Parietal lobe (tissue), 2 donors: ENCODE measurements at places on chromosomes 5 and 9. TPM values are rescaled to one million over a fixed set of nuclear protein-coding genes. Genes with fewer than 3 reads are reported as not detected.

PRLR gene
- 3.8 TPM for total RNA-seq

C1QTNF2 gene
- 3.4 TPM for total RNA-seq

CRHBP gene
- total RNA-seq, result 2.8 TPM

EDIL3 gene
- 56.7 TPM for total RNA-seq

CCDC183 gene
- 6.3 TPM for total RNA-seq

GPR150 gene
- not detected for total RNA-seq

NTNG2 gene
- 17.5 TPM for total RNA-seq

SLC46A2 gene
- total RNA-seq, result not detected

UNC13B gene
- 31.9 TPM for total RNA-seq

SIT1 gene
- total RNA-seq, result not detected

DRD1 gene
- total RNA-seq, result 3.4 TPM

EMB gene
- total RNA-seq, result 3.1 TPM

PCDHGB4 gene
- total RNA-seq, result 35.4 TPM

SGCD gene
- 7.8 TPM for total RNA-seq

CDH6 gene
- total RNA-seq, result 52.0 TPM

REEP2 gene
- total RNA-seq, result 88.3 TPM

PTPN3 gene
- total RNA-seq, result 6.3 TPM

SYK gene
- total RNA-seq, result 1.6 TPM

DOCK2 gene
- total RNA-seq, result 6.3 TPM

NR6A1 gene
- total RNA-seq, result 3.4 TPM

UBTD2 gene
- total RNA-seq, result 62.9 TPM

SPINK14 gene
- not detected for total RNA-seq

NMUR2 gene
- not detected for total RNA-seq

HAVCR1 gene
- 0.94 TPM for total RNA-seq

DPM2 gene
- total RNA-seq, result 13.5 TPM

PRUNE2 gene
- total RNA-seq, result 29.1 TPM

TMEM232 gene
- total RNA-seq, result 24.1 TPM

PCDHGA6 gene
- total RNA-seq, result 29.1 TPM

SLC45A2 gene
- 2.5 TPM for total RNA-seq

KCTD16 gene
- 28.5 TPM for total RNA-seq

SLIT3 gene
- 4.1 TPM for total RNA-seq

CDH9 gene
- total RNA-seq, result 14.7 TPM

SLC36A3 gene
- not detected for total RNA-seq

TMOD1 gene
- total RNA-seq, result 42.6 TPM
